ENCODE measurements at places on chromosomes 3 and 15.

DNA sequence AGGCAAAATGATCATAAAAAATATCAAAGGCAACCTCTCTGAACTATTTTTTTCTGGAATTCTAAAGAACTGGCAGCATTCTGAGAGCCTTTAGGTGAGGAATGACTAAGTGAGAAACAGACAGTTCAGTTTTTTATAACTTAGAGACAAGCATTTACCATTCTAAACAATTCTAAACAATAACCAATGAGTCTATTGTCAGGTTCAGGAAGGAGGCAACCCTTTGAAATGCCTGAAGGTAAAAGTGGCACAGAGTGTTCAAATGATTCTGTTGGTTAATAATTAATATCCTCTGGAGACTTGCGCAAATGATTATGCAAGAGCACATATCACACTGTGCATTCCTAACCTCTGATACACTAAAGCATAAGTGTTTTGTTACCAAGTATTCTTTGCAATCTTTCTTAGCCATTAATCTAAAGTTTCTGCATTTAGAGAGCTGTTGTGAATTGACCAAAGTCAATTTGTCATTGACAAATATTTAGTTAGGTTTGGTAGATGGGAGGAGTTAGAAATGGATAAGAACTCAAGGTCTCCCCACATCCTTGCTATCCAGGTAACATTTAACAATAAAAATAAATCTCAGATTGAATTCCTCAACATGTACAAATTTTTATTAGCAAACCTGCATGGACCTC is 9.2 kb upstream of the TGFBR2 start:
- no peak for DNase-seq
- H3K27ac ChIP-seq: no peak overlapping the region
- no peak overlapping the region for H3K4me3 ChIP-seq
- H3K36me3 ChIP-seq: no peaks in the 10 kb centered on the region
- H3K27me3 ChIP-seq: no peaks in the 10 kb centered on the region

DNA sequence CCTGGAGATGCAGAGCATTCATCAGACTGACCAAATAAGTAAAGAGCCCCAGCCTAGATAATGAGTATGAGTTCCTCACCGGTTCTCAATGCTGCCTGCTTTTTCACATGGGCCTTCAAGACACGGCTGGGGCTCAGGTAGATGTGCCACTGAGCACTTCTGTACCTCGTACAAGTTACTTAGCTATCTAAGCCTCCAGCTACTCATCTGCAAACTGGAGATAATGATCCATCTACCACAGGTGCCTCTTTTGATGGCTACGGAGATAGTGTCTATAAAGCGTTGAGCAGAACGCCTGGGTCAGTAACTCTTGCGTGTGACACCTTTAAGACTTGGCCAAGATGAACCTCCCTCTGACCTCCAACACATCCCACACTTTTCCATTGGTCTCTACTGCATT is 56.3 kb downstream of the CCR4 start:
- no peak overlapping the region for H3K4me3 ChIP-seq
- no peaks in the 10 kb centered on the region for H3K27me3 ChIP-seq
- DNase-seq: peak; percentile 25
- peak overlapping the region; percentile 57 for H3K27ac ChIP-seq

DNA sequence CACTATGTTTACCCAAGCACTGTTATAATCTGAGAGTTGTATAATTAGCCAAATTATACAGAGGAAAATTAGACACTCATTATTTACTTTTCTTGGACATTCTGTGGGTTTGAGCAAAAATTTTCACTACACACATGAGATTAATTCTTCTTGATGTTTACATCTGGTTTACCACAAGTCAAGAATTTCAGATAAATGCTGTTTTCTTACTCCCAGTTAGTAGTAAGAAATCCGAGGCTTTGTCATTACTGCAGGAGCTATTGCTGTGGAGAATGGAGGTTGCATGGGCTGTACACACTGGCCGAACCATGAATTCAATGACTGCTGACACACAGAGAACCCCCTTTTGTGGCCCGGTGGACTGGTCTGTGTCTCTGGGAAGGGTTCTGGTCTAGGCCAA is 207.7 kb upstream of the CFAP20DC start:
- no peak overlapping the region for H3K27ac ChIP-seq
- H3K36me3 ChIP-seq: no peaks in the 10 kb centered on the region
- H3K4me1 ChIP-seq: no peaks in the 10 kb centered on the region
- H3K4me3 ChIP-seq: no peak overlapping the region
- peaks cover 4% of the 10 kb centered on the region for H3K27me3 ChIP-seq
- no peak for DNase-seq

- peak overlapping the region; percentile 46 for H3K4me3 ChIP-seq
- DNase-seq: peak; percentile 97
- no peaks in the 10 kb centered on the region for H3K27me3 ChIP-seq
- H3K27ac ChIP-seq: peak overlapping the region; percentile 99
- H3K36me3 ChIP-seq: peaks cover 42% of the 10 kb centered on the region
Observed at GRCh38 chr3:46987743-46988401, 8.4 kb downstream of the NBEAL2 start.

DNA sequence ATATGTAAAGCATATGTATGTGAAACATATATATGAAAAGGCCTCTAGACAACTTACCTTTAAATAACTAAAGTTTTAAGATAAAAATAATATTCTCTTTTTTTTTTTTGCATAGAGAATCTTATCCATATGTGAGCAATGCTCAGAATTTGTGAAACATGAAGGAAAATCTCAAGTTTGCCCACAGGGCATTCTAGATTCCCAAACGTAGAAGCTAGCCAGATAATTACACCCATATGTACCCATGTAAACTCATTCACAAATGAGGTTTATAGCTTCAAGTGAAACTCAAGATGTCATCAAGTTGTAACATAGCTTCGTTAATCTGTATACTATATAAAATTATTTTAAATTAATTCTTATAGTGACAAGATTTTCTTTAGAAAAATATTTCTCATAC is 537.3 kb upstream of the NR2F2 start:
- H3K4me3 ChIP-seq: no peak overlapping the region
- H3K36me3 ChIP-seq: no peaks in the 10 kb centered on the region
- no peak for DNase-seq
- H3K27me3 ChIP-seq: no peaks in the 10 kb centered on the region
- H3K27ac ChIP-seq: no peak overlapping the region

GRCh38 chr15:80071652-80072051 is 12.2 kb downstream of the ZFAND6 start:
- no peak overlapping the region for H3K4me3 ChIP-seq
- H3K36me3 ChIP-seq: peaks cover 4% of the 10 kb centered on the region
- peaks cover 15% of the 10 kb centered on the region for H3K4me1 ChIP-seq
- H3K27ac ChIP-seq: peak overlapping the region; percentile 37
- no peaks in the 10 kb centered on the region for H3K27me3 ChIP-seq
